Epithelial cell of esophagus (primary cell): ENCODE measurements at places on chromosomes 2 and 18.

DNA sequence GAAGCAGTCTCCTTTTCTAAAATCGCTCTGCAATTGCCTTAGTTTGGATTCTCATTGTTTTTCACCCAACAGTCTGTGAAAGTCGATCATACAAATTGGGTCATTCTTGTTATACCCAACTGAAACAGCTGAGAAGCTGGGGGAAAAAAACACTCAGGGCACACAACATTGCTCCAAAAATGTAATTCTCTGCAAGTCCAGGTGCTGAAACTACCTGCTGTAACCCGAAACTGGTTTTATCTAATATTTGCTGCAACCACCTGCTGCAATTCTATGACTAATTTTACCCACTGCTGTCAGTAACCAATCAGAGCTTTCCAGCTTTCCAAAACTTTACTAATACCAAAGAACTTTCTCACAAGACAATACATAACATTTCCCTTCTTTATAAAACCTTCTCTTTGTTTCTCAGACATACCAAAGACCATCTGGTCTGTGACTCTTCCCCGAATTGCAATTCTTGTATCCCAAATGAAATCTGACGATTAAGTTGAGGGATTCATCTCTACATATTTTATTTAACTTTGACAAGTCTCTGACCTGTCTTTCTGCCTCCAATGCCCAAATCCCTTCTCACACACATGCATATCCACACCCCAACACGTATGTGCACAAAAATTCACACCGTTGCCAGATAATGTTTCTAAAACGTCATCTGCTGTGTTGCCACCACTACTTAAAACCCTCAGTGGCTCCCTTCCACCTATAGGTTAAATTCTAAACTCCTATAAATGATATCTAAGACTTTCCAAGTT, 198.3 kb downstream of the PIEZO2 start:
- no peak for DNase-seq

DNA sequence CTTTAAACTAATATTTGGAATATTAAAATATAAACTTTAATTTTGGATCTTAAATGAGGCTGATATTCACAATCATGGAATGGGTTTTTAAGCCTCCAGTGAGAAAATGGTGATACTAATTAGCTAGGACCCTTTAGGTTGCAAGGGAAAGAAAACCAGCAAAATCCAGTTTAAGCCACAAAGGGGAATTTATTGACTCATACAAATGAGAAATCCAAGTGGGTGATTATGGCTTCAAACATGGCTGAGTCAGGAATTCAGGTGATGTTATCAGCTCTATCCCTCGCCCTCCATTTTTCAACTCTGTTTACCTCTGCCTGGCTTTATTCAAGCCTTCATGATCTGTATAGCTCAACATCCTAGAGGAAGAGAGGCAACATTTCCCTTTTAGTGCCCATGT, 75.3 kb upstream of the DLX2 start:
- DNase-seq = peak; percentile 83

GRCh38 chr18:68482815-68483214, 232.1 kb downstream of the TMX3 start:
- no peak for DNase-seq

- DNase-seq = no peak
Observed at GRCh38 chr2:99470957-99471356, 18.9 kb downstream of the REV1 start.

- DNase-seq = peak; percentile 83
Observed at GRCh38 chr2:85019121-85019520, 48.2 kb downstream of the KCMF1 start.

GRCh38 chr2:100580367-100581276, 17.8 kb downstream of the PDCL3 start:
- no peak for DNase-seq

- DNase-seq = no peak
Observed at GRCh38 chr2:195594248-195594647, 62.8 kb upstream of the SLC39A10 start.

DNA sequence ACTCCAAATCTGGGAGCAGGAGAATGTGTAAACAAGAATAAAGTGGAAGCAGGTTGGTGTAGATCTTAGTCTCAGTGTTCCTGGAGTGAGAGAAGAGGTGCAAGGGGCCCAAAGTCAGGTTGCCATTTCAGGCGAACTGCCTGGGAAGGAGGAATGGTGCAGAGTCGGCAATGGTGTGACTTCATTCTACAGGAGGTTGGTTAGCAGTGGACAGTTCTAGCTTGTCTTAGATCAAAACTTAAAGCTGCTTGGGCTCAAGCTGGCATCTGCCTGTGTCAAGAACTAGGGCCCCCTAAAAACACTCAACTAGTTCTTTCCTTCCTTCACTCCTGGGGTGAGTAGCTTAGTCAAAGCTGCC, 3.5 kb downstream of the STK16 start:
- DNase-seq = no peak

DNA sequence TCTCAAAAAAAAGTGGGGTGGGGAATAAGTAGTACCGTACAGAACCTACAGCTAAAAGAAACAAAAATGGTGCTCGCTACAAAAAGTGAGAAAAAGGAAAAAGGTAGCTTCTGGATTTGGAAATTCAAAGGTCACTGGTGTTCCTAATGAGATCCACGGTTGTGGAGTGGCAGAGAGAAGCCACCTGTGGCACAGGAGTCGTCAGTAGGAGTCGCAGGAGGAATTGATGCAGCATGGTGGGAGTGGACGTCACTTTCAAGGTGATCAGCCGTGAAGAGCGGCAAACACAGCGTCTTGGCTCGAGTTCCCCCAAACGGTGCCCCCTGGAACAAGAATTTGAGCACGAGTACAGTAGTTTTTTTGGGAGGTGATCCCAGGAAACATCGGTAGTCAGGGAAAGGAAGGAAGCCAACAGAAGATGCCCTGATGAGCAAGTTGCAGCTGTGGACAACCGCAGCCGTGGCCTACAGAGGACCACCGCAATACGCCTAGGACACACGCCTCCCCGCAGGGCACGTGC, 1.4 kb upstream of the TTL start:
- DNase-seq = peak; percentile 16

DNA sequence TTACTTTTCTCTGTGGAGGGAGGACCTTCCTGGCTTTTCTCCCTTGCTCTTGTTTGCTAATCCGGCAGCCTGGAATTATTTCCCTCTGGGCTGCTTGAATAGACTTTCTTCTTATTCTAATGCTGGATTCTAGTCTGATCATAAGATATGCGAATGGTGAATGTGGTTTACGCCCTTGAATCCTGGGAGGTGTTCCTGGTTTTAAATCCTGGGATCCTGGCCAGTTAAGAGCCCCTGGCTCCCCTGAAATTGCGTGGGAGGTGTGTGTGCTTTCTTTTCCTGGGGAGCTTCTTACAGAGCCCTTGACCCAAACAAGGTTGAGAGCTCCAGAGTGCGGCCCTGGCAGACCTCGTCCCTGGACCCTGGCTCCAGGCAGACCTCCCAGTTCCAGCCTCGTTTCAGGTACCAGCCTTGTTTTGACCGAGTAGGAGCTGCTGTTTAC, 2.8 kb downstream of the SH3BP4 start:
- no peak for DNase-seq

DNA sequence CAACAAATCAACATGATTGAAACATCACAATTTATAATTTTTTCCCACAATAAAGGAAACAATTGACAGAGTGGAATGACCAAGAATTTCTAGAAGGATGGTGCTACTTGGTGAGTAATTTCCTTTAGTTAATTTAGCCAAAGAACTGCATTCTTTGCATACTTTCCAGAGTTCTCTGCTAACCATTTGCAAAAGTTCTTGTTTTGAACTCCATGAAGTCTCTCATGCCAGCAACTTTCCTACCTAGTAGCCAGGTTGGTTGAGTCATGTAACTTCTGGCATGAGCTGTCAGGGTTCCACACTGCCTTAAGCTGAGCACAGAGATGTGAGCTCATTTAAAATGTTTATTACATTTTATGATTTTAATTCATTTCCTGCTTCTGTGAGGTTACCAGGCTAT, 539.6 kb downstream of the PID1 start:
- peak; percentile 88 for DNase-seq

DNA sequence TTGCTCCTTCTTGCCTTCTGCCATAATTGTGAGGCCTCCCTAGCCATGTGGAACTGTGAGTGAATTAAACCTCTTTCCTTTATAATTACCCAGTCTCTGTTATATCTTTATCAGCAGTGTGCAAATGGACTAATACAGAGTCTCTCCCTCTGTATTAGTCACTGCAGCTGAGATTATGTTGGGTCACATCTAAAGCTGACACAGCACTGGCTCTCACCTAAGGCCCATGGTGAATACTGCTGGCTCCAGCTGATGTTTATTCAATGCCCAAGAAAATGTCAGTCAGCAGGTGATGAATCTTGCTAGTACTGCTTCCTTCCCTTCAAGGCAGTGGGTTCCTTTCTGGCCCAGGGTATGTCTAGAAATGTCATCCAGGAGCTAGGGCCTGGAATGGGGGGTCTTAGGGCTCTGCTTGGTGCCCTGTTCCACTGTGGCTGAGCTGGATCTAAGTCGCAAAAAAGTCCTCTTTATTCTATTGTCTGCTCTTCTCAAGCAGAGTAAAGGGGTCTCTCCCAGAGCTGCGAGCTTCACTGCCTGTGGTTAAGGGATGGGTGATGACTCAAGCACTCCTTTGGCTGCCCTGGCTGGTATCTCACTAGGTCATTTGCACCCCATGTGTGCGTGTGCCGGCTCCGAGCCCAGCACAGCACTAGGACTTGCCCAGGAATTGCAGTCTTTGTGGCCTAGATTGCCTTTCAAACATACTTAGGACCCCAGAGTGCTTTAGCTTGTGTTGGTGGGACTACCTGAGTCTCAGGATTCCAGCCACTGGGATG, 29.9 kb downstream of the PPP1R1C start:
- DNase-seq = peak; percentile 78

DNA sequence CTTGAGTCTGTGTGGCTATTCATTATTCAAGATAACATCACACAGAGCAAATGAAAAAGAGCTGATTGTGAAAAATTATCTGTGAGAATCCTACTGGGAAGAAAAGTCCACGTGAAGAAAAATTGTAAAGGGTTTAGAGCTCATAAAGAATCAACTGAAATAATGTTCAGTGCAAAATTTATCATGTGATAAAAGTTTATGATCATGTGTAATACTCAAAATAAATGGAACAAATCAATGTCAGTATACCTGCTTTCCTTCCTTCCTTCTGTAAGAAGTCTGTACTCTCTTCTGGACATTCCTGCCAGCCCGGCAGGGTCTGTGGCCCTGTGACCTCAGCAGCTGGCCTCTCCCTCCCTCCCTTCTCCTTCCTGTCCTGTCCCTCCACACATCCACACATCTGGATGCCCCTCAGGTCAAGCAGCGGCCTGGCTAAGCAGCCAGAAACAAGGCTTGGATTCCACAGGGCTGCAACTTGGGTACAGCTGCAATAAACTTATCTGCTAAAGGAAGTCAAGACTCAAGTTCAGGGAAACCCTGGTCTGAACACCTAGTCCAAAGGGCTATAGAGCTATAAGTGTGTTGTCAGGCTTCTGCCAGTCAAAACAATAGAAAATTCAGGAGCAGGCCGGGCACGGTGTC, 172.1 kb downstream of the MREG start:
- no peak for DNase-seq

- DNase-seq = no peak
Observed at GRCh38 chr2:241905716-241906377, 36.3 kb downstream of the RTP5 start.

- no peak for DNase-seq
Observed at GRCh38 chr2:224098481-224099230, 59.6 kb upstream of the SERPINE2 start.

- DNase-seq = no peak
Observed at GRCh38 chr2:54161660-54162424, 46.4 kb downstream of the ACYP2 start.
